ENCODE measurements at places on chromosomes 3 and 15.

GRCh38 chr3:9881441-9881840 lies 1.4 kb upstream of the CIDEC start:
- no peak for DNase-seq

DNA sequence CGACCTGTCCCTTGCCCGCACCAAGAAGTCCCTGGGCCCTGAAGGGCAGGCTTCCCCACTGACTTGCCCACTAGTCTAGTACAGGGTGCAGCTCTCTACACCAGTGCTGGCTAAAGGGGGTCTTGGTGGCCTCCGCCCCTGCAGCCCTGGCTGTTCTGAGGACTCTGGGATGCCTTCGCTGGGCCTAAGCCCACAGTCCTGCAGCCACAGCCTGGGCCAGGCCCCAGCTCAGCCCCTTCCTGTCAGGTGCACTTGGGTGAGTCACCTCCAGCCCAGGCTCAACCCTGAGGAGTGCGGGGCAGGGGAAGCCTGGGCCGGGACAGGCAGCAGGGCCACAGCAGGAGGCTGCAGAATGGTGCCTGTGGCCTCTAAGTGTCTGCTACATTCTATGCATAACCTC lies 971 bp downstream of the C3orf22 start:
- no peak for DNase-seq

GRCh38 chr3:125232401-125232800 lies 19.9 kb upstream of the SLC12A8 start:
- no peak for DNase-seq

DNA sequence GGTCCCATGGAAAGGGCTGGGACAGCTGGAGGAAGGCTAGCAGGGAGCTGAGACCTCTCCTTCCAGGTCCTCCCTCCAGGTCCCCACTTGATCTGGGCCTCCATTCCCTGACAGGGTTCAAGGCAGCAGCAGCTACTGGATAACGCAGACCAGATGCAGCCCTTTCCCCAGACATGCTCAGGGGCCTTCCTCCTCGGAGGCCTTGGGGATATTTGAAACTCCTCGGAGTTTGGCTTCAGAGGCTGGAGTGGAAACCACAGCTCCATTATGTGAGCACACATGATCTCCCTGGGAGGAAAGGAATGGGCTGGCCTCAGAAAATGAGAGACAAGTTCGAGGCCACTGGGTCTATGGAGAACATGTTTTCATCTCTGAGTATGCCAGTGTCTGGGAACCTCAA lies 119.3 kb downstream of the SMAD6 start:
- DNase-seq: no peak

- no peak for DNase-seq
These were observed 61.4 kb downstream of the MGLL start for GRCh38 chr3:127760791-127761440.

GRCh38 chr15:88178631-88179030 lies 77.9 kb downstream of the NTRK3 start:
- no peak for DNase-seq

DNA sequence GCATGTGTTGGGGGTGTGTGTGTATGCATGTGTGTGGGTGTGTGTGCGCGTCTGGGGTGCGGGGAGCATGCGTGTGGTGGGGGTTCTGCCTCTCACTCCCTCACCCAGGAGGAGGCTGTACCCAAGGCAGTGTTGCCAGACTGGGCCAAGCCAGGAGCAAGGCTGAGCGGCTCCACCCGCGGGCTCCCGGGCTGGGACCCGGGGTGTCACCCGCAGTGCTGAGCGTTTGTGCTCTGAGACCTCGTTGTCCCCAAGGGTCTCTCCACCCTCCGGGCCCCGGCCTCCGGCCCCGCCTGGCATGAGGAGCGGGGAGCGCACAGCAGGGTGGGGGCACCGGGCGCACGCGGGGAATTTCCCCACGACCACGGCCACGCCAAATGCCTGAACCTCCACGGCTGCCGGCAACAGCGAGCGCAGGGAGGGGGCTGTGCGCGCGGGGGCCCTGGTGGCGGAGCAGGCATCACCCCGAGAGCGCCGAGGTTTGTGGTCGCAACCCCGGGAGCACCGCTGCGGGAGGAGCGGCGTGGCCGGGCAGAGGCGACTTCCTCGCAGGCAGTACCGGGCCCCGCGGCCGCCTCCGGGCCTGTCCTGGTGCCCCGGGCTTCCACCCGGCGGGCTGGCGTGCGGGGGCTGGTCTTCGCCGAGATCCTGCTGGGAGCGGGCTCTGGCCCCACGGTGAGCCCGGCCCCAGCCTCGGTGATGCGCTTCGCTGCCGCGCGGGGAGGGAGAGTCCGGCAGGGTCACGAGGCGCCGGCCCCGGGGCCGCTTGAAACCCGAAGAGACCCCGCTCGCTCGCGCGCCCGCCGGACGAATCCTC lies 7.4 kb upstream of the OCA2 start:
- no peak for DNase-seq

DNA sequence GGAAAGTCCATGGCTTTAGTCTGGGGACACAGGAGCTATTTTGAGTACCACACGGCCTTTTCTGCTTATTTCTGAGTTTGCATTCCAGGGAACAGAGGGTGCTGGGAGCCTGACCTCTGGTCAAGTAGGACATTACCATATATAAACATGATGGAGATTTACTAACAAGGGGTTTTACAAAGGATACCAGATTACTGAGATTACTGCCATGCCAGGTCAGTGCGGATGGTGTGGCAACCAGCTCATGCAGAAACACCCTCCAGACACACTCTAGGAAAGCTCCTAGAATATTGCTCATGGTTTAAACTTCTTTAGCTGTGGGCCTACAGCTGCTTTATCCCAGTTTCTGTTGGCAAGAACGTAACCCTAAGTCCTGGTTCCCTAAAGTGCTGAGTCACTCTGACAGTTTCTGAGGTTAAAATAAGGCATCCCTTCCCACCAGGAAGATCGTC lies 54.3 kb upstream of the AGTR1 start:
- DNase-seq: no peak

GRCh38 chr3:13867732-13868131 lies 12.1 kb downstream of the WNT7A start:
- DNase-seq: no peak

DNA sequence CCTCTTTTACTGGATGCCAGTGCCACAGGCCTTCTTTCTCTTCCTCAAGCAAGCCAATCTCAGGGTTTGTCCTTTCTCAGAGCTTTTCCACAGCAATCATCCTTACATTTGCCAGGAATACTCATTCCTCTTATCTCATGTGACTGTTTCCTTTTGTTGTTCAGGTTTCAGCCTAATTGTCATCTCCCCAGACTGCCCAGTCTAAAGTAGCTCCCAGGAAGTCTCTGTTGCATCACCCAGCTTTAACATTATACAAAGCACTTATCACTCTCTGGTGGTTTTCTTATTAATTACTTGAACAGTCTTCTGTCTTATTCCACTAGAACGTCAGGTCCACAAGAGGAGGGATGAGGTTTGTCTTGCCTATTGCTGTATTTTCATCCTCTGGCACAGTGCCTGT lies 65.8 kb downstream of the CADPS start:
- no peak for DNase-seq

- DNase-seq: no peak
These were observed 1.8 kb downstream of the IGDCC4 start for GRCh38 chr15:65420975-65421359.

GRCh38 chr3:143436231-143436930 lies 316.8 kb downstream of the CHST2 start:
- no peak for DNase-seq

DNA sequence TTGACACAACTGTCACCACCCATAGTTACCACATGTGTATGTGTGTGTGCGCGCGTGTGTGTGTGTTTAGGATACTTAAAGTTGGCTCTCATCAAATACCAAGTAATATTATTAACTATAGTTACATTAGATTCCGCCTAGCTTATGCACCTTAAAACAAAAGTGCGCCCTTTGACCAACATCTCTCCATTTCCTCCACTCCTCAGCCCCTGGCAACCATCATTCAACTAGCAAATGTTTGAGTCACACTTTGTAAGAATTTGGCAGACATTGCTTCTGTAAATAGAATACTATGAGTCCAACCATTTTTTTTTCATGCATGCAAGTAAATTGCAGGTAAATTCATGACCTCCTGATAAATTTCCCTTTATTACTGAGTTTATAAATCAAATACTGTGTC lies 169.3 kb downstream of the GBE1 start:
- DNase-seq: no peak

GRCh38 chr3:180274536-180274935 lies 237.8 kb upstream of the PEX5L start:
- DNase-seq: no peak

DNA sequence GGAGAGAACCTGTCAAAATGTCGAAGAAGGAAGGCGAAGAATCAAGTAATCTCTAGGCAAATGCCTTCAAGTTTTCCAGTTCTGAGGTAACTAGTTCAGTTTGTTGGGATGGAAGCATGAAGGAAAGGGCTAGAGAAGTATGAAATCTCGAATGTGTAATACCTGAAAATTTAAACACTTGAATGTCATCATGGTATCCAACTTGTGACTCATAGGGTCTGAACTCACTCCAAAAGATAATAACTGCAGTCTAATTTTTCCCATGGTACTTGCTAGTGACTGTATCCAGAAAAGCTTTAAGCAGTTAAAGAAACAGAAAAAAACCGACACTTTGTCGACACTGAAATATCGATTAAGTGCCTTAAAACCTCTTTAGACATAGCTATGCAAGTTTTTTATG lies 102.9 kb upstream of the CHRM5 start:
- DNase-seq: no peak

GRCh38 chr3:187736418-187736871 lies 8.8 kb downstream of the BCL6 start:
- no peak for DNase-seq

DNA sequence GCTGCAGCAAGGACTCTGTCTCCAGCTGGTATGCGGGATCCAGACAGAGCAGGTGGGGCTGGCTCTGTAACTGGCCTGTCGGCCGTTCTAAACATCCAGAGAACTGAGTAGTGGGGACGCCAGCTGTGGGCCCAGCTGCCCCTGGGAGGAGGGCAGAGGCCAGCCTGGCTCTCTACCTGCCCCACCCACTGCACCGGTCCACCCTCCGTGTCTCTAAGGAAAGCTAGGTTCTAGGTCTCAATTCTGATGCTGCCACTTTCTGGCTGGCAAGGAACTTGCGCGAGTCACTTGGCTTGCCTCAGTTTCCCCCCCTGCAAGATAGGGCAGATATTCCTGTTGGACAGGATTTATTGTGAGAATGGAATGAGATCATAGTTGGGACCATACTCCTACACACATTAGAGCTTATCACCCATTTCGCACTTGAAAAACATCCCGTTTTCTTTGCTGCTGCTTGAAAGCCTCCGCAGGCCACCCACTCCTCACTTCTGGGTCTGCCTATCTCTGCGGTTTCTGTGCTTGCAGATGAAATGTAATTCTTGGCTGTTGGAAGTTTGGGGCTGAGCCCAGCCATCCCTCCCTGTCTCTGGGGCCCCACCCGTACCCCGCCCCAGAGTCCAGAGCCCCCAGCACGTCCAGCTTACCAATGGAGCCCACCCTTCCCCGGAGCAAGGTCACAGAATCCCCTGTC lies 65.8 kb downstream of the IQSEC1 start:
- DNase-seq: no peak

DNA sequence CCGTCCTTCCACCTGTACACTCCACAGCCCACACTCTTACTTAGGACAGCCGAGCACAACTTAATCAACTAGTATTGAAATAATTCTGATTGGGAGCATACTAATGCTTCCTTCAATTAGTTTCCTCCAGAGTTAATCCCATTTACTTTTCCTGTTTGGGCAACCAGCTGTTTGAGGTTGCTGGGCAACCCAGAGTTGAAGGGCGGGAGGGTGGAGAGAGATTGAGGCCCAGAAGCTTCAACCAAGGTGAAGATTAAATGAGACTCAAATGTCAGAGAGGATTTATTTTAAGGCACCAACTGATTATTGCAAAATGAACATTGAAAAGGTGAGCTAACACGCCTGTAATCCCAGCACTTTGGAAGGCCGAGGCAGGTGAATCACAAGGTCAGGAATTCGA lies 428.5 kb upstream of the SEMA6D start:
- DNase-seq: no peak

- DNase-seq: no peak
These were observed 284.6 kb upstream of the RARB start for GRCh38 chr3:25143356-25144025.

GRCh38 chr3:187027531-187028278 lies 97.4 kb downstream of the ST6GAL1 start:
- no peak for DNase-seq

DNA sequence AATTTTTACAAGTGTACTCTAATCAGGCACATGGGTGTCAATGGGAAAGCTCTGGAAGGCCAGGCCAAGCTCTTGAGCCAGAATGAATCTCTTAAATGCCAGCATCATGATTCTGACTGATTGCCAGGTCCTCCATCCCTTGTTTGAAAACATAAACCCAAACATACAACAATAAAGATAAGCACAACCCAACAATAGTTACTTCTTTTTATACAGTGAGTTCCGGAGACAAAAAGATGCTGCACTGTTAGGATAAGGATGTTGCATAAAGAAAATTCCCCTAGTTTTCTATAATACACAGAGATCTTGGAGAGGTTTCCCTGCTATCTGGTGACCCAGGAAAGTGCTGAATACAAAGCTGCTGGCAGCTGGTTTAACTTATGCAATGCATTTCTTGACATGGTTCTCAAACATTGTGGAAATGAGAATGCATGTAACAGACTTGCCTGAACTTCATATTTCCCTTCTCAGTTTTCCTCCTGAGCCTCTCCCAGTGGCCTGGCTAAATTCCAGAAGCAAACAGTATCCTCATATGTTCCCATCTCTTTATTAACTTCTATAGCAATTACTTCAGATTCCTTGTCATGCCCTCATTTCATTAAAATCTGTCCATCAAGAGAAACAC lies 180.1 kb upstream of the PRICKLE2 start:
- no peak for DNase-seq

DNA sequence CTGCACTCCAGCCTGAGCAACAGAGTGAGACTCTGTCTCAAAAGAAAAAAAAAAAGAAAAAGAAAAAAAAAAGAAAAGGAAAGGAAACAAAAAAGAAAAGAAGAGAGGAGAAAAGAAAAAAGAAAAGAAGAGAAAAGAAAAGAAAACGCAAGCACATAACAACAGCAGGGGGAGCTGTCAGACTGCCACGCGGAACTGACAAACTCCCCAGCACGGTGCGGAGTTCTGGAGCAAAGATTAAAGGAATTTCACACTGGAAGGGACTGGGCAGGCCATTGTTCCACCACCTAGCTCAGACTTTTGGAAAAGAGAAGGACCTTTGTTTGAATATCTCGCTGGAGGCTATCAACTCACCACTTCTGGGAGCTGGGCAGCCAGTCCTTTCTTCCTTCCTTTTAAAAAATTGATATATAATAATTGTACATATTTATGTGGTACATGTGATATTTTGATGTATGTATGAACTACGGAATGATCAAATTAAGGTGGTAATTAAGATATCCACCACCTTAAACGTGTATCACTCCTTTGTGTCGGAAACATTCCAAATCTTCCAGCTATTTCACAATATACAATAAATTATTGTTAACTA lies 40.5 kb downstream of the DPPA2 start:
- no peak for DNase-seq

GRCh38 chr3:66149269-66149668 lies 71.5 kb upstream of the SLC25A26 start:
- no peak for DNase-seq

- DNase-seq: no peak
These were observed 276.2 kb upstream of the PLSCR5 start for GRCh38 chr3:146881356-146881755.

GRCh38 chr15:98690272-98690950 lies 42.1 kb downstream of the IGF1R start:
- DNase-seq: no peak

GRCh38 chr3:171293142-171293782 lies 166.9 kb downstream of the TNIK start:
- DNase-seq: no peak

GRCh38 chr3:177687291-177687690 lies 490.0 kb upstream of the TBL1XR1 start:
- no peak for DNase-seq

GRCh38 chr3:150168698-150169097 lies 198.0 kb upstream of the PFN2 start:
- DNase-seq: no peak
